ENCODE measurements at places on chromosomes 7 and 10. TPM values are rescaled to one million over a fixed set of nuclear protein-coding genes. Genes with fewer than 3 reads are reported as not detected.

- DNase-seq = no peak
Observed at GRCh38 chr7:131604841-131605279, 48.4 kb upstream of the PODXL start.

GRCh38 chr7:122383934-122384333, 79.4 kb upstream of the FEZF1 start:
- no peak for DNase-seq

DNA sequence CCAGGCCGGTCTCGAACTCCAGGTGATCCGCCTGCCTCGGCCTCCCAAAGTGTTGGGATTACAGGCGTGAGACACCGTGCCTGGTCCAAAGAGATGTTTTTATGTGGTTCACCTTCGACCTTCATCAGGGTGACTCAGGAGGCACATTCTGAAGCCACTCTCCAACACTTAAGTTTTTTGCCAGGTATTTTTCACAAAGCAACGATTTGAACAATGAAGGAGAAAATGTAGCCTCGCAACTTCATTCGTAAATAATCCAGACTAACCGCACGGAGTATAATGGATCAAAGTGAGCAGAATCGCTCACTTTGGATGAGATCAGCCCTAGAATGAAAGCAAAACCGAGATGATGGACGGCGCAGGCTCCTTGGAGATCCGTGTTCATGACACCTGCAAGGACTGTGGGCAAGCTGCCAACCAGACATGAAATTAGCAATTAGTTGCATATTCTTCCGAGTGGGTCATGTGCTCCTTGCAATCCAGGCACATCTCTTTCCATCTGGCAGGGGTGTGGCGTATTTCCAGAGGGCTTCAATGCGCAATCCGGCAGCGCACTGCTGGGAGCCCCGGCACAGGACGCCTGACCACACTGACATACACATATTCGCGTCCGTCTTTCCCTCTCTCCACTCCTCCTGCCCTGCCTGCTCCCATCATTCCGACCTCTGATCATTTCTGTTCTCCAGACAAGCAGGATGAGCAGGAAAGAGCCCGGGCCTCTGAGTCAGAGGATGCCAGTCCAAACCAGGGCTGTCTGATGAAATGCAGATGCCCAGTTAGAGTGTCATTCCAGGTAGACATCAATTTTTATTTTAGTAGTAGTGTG, 148.4 kb downstream of the KLF6 start:
- no peak for DNase-seq

DNA sequence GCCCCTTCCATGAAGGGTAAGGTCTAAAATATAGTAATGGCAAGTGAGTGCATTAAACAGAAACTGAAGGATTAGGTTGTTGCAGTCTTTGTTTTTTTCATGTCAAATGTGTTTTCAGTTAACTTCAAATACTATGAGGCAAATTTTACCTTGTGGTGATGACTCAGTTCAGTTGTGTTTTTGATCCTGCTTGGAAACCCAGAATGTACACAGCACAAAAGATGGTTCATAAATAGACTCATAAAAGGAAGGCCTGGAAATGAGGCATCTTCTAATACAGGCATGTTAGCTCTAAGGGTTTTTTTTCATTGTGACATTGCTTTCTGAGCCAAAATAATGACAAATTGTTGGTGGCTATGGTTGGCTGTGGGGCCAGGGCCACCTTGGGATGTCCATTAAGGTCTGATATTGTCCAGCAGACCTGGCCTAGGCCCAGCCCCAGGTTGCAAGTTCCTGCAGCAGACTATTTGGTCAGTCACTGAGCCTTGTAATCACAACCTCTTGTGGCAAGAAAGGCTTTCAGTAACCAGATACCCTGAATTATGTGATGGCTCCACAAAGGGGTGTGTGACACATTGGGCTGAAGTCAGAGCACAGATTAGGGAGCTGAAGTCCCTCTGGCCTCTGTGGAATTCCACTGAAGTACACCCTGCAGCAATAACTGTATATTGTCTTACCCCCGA, 69.0 kb upstream of the SAMD8 start:
- DNase-seq = peak; percentile 83

GRCh38 chr7:2480070-2480408, 3.8 kb upstream of the GRIFIN start:
- DNase-seq = no peak

GRCh38 chr10:59991661-59992060, 85.3 kb upstream of the CCDC6 start:
- DNase-seq = no peak

CFAP69 gene
- total RNA-seq = 4.9 TPM

TUBAL3 gene
- not detected for total RNA-seq

GOLGA7B gene
- total RNA-seq = 1.3 TPM

All from psoas muscle (tissue), 8 donors.